ENCODE measurements at places on chromosomes 6 and 20.

- no peak for DNase-seq
These were observed 137.1 kb downstream of the LY86 start for GRCh38 chr6:6725468-6726209.

DNA sequence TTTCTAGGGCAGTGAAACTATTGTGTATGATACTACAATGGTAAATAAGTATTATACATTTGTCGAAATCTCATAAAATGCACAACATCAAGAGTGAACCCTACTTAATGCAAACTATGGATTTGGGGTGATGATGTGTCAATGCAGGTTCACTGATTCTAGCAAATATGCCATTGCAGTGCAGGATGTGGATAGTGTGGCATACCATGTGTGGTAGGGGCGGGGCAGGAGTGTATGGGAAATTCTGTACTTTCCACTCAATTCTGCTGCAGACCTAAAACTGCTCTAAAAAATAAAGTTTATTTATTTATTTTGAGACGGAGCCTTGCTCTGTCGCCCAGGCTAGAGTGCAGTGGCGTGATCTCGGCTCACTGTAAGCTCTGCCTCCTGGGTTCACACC lies 44.3 kb downstream of the ABHD12 start:
- no peak for DNase-seq

DNA sequence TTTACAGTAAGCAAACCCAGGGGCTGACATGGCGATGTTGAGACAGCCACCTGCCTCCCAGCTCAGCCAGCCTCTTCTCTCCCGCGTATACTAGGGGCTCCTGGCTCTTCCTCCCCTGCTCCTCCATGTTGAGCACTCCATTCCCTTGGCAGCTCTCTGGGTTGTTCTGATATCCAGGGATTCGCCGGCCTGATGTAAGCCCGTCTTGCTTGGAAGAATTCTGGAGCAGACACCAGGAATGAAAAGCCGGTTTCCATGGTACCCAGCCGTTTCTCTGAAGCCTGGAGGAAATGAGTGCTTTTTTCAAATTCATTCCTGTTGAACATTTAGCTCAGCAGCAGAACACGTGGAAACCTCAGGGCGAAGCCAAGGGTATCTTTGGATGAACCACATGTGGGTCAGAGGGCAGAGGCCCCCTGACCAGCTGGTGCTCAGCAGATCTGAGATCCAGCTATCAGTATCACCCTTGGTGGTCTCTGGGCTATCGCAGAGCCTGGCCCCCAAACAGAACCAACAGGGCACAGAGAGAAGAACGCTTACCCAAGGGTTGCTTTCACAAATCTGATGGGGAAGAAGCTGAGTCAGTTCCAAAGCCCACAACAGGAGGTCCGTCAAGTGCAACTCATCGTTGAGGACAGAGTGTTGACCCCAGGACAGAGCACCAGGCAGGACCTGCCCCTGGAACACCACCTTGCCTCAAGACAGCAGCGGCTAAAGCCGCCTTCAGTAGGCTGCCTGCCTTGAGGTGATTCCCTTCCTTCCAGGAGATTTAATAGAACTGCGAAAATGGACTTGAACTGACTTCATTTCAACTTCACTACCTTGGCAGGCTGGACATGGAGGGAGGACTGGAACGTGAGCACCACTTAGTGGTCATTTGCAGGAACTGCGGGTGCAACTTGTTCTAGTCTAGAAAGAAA lies 96.1 kb upstream of the RIN2 start:
- peak; percentile 82 for DNase-seq

DNA sequence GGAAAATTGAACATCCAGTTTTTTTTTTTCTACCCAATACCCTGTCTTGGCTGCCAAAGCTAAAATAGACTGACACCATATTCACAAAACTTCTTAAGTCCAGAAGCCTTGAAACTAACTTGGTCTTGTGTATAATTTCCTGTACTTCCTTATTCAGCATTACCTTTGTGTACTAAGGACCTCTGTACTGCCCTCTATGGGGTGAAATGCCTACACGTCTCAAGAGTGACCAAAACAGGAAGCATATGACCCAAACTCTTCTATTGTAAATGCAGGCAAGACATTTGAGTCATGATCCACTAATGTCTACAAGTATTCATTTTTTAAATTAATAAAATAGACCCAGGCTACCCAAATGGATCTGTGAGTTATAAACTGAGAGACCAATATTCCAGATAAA lies 50.4 kb downstream of the HMGCLL1 start:
- peak; percentile 33 for DNase-seq
